ENCODE measurements at places on chromosomes 6 and 20. TPM values are rescaled to one million over a fixed set of nuclear protein-coding genes. Genes with fewer than 3 reads are reported as not detected.

DNA sequence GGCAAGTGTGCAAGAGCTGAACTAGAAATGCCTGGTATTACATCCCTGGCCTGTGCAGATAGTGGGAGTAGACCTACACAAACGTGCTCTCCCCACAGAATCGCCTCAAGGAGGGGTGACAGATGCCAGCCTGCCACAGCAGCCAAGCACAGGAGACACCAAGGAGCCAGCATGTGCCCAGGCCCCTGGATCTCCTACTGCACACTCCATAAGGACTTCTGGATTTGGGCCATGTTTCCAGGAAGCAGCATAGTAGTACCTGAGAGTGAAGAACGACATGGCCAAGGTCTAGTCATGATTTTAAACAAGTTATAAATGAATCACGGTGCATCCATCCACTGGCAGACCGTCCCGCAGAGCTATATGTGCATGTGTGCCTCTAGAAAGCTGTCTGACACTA is 232.2 kb downstream of the SYNDIG1 start:
- no peaks in the 10 kb centered on the region for H3K4me1 ChIP-seq
- H3K27ac ChIP-seq, result no peak overlapping the region
- H3K36me3 ChIP-seq, result no peaks in the 10 kb centered on the region
- H3K27me3 ChIP-seq, result no peaks in the 10 kb centered on the region

DNA sequence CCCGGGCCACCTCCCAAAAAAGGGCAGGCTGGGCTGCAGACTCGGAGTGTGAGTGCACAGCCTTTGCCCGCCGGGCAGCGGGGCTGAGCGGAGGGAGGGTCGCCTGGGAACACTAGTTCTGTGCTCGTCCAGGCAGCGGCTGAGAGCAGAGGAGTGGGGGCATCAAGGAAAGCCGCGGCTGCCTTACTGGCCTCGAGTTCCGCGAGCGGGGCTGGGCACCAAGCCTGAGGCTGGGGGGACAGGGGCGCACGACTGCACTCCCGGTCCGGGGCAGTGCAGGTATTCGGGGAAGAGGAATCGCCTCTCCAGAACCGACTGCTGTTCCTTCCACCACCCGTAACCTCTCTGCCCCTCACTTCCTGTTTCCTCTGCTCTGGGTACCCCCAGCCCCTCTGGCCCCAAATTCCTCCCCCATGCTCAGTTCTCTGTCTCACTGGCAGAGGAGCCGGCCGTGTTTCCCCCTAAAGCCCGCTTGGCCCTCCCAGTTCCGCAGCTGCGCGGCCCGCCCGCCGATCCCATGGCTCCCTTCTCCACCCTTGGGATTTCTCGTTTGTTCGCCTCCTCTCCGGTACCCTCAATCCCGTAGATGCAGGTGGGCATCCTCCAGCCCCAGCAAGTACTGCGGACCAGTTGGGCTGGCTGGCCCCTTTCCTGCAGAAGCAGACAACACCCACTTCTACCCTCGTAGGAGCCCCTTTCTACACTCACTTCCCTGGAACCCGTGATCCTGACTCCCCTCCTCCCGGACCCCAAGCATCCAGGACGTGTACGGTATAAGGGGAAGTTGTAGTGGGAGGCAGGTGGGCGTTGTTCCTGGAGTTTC is 5.1 kb downstream of the RING1 start:
- H3K27ac ChIP-seq, result no peak overlapping the region
- H3K36me3 ChIP-seq, result peaks cover 41% of the 10 kb centered on the region
- H3K4me3 ChIP-seq, result peak overlapping the region; percentile 34

- H3K4me1 ChIP-seq, result no peaks in the 10 kb centered on the region
- DNase-seq, result no peak
- no peaks in the 10 kb centered on the region for H3K36me3 ChIP-seq
- H3K27me3 ChIP-seq, result peaks cover 9% of the 10 kb centered on the region
- H3K27ac ChIP-seq, result no peak overlapping the region
- no peak overlapping the region for H3K4me3 ChIP-seq
Measured at GRCh38 chr6:46410334-46410953, 80.8 kb downstream of the RCAN2 start.

- H3K27ac ChIP-seq, result no peak overlapping the region
- H3K36me3 ChIP-seq, result no peaks in the 10 kb centered on the region
- no peak for DNase-seq
- peaks cover 32% of the 10 kb centered on the region for H3K27me3 ChIP-seq
- no peak overlapping the region for H3K4me3 ChIP-seq
Measured at GRCh38 chr6:142307963-142308748, 6.3 kb downstream of the ADGRG6 start.

GRCh38 chr6:41422161-41422560 is 86.8 kb downstream of the NCR2 start:
- H3K4me3 ChIP-seq, result no peak overlapping the region
- H3K4me1 ChIP-seq, result no peaks in the 10 kb centered on the region
- no peaks in the 10 kb centered on the region for H3K36me3 ChIP-seq
- no peak for DNase-seq
- peaks cover 39% of the 10 kb centered on the region for H3K27me3 ChIP-seq
- no peak overlapping the region for H3K27ac ChIP-seq

DNA sequence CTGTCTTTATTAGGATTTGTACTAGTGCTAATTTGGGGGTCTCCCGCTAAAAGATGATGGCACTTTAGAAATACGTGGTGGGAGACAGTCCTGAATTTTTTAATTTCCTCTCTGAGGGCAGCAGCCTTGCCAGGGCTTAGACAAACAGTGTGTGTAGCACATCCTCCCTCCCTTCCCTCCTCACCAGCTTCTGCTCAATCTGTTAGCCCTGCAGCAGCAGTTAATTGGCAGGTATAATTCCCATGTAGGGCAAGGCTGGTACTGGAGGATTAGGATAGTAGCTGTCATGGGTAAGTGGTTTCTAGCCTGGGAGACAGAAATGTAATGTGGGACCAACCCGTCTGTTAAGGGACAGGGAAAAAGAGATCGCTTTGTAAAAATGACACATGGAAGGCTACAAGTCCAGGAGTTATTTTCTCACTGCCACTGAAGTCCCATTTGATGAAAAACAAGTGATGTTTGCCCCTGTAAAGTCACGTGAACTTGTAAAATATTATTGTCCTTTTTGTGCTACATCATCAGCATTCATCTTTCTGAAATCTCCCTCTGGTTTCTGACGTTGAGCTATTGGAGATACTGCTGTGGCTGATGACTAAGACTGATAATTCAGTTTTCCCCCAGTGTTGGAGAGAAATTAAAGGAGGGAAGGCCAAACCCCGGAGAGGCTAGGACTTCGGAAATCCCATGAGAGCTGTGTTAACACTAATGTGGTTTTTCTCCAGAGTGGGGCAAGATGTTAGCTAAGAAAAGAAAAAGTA is 40.6 kb downstream of the CTNNBL1 start:
- H3K4me3 ChIP-seq, result no peak overlapping the region
- peak overlapping the region; percentile 4 for H3K27ac ChIP-seq
- no peak for DNase-seq
- no peaks in the 10 kb centered on the region for H3K27me3 ChIP-seq
- H3K4me1 ChIP-seq, result peaks cover 22% of the 10 kb centered on the region
- H3K36me3 ChIP-seq, result peaks cover 36% of the 10 kb centered on the region

DNA sequence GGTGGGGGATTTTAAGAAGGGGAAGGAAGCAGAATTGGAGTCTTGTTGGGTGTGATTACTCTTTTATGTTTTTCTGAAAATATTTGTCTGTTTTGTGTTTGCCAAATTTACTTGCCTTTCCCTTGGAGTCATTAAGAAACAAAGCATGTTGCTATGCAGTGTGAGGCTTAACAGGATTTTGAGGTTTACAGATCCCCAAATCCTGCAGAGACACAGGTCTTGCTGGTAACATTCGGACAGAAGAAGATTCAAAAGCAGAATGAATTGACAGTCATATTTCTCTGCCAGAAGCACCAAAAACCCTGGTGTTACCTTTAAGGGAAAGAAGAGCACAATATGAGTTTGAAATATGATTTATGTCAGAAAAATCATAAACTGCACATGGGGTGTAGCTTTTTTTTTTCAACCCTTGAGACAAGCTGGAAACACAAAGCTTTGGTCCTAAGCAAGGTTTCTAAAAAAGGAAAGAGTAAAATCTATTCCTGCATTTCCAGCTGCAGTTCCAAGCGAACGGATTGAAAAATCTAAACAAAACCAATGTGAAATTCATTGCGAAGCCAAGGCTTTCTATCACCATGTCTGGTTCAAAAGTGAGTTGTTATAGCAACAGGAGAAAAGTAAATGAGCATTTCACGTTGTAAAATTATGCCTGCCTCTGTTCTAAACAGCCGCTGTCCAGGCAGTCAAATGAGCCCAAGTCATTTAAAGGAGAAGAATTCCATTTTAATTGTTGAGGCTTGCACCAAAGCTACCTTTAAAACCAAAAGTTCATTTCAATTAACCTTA is 358.9 kb upstream of the SASH1 start:
- no peaks in the 10 kb centered on the region for H3K4me1 ChIP-seq
- H3K27me3 ChIP-seq, result no peaks in the 10 kb centered on the region
- H3K4me3 ChIP-seq, result no peak overlapping the region
- DNase-seq, result no peak

DNA sequence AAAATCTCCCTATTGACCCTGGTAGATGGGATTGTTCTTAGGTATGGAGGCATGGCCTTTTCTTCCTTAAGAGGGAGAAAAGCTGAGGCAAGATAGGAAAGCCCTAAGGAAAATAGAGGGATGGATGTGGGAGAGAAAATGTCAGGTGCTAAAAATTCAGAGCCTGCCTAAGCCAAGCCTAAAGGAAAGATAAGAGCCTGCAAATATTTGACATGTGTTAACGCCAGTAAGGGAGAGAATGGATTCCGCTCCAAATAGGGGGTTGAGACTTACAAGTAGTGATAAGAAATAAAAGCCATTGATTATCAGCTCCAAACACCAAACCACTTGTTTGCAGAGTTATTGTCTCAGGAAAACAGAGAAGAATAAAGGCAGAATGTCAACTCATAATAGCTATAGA is 533.6 kb downstream of the PTPRT start:
- no peaks in the 10 kb centered on the region for H3K4me1 ChIP-seq
- H3K27ac ChIP-seq, result no peak overlapping the region
- H3K36me3 ChIP-seq, result no peaks in the 10 kb centered on the region
- no peak overlapping the region for H3K4me3 ChIP-seq
- no peaks in the 10 kb centered on the region for H3K27me3 ChIP-seq

DTD1 gene
- 49.9 TPM for total RNA-seq

DNA sequence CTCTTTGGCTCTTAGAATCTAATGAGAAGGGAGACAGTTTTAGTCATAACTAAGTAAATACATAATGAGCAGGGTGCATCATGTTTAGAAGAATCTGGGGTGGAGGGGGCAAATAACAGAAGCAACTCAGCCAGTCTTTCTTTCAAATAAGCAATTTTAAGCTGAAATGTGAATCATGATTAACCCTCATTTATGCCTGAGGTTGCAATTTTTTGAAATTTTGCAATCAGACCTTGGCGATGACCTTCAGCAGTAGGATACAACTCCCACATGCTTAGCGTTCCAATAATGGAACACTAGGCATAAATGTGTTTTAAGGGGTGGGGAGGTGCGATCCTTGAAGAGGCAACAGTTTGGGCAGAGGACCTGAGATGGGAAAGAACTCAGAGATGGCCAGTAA is 30.6 kb downstream of the TMEM14B start:
- H3K27ac ChIP-seq, result no peak overlapping the region
- peaks cover 5% of the 10 kb centered on the region for H3K4me1 ChIP-seq
- no peak overlapping the region for H3K4me3 ChIP-seq
- H3K27me3 ChIP-seq, result no peaks in the 10 kb centered on the region

ANGPT4 gene
- not detected for total RNA-seq

- peaks cover 1% of the 10 kb centered on the region for H3K4me1 ChIP-seq
- no peak for DNase-seq
- no peaks in the 10 kb centered on the region for H3K36me3 ChIP-seq
- H3K4me3 ChIP-seq, result no peak overlapping the region
- H3K27me3 ChIP-seq, result no peaks in the 10 kb centered on the region
- no peak overlapping the region for H3K27ac ChIP-seq
Measured at GRCh38 chr6:4879741-4880275, 103.6 kb downstream of the CDYL start.

SLC12A5 gene
- total RNA-seq, result 0.73 TPM

GRCh38 chr20:24891546-24892393 is 57.3 kb upstream of the CST7 start:
- DNase-seq, result no peak
- H3K4me1 ChIP-seq, result no peaks in the 10 kb centered on the region
- no peaks in the 10 kb centered on the region for H3K36me3 ChIP-seq
- peaks cover 7% of the 10 kb centered on the region for H3K27me3 ChIP-seq
- H3K4me3 ChIP-seq, result no peak overlapping the region
- H3K27ac ChIP-seq, result no peak overlapping the region

GRCh38 chr20:49479785-49480184 is 2.7 kb downstream of the KCNB1 start:
- H3K4me3 ChIP-seq, result no peak overlapping the region
- peaks cover 2% of the 10 kb centered on the region for H3K4me1 ChIP-seq
- DNase-seq, result no peak
- no peaks in the 10 kb centered on the region for H3K36me3 ChIP-seq

HLA-DMA gene
- 15.9 TPM for total RNA-seq

DNA sequence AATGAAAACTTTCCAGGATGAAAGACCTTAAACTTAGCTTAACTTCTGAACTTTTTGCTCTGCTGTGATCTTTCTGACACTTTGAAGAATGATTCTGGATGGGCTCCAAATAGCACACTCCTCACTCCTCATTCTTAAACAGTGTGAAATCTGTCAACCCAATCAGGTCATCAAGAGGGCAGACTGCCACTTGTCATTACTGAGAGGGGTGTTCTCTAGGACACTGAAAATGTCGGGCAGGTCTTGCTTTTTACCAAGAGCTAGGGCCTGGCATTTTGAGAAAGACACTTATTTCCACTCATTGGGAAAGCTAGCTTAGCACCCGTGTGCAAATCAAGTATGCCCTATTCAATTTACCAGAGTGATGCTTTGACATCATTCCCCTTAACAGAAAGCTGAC is 122.2 kb downstream of the MTFR2 start:
- H3K27ac ChIP-seq, result no peak overlapping the region
- H3K27me3 ChIP-seq, result peaks cover 1% of the 10 kb centered on the region
- H3K4me3 ChIP-seq, result no peak overlapping the region
- DNase-seq, result no peak

- no peak for DNase-seq
- H3K36me3 ChIP-seq, result no peaks in the 10 kb centered on the region
- H3K27ac ChIP-seq, result no peak overlapping the region
- no peak overlapping the region for H3K4me3 ChIP-seq
- no peaks in the 10 kb centered on the region for H3K27me3 ChIP-seq
Measured at GRCh38 chr6:143279385-143279784, 171.1 kb downstream of the ADAT2 start.

GRCh38 chr6:12291071-12291838 is 1.1 kb downstream of the EDN1 start:
- no peak for DNase-seq
- no peak overlapping the region for H3K27ac ChIP-seq
- H3K27me3 ChIP-seq, result peaks cover 54% of the 10 kb centered on the region
- H3K36me3 ChIP-seq, result no peaks in the 10 kb centered on the region

GRCh38 chr6:93786474-93787330 is 367.3 kb upstream of the EPHA7 start:
- H3K4me3 ChIP-seq, result no peak overlapping the region
- no peaks in the 10 kb centered on the region for H3K27me3 ChIP-seq
- H3K4me1 ChIP-seq, result no peaks in the 10 kb centered on the region
- no peak overlapping the region for H3K27ac ChIP-seq
- no peaks in the 10 kb centered on the region for H3K36me3 ChIP-seq
- DNase-seq, result no peak

DNA sequence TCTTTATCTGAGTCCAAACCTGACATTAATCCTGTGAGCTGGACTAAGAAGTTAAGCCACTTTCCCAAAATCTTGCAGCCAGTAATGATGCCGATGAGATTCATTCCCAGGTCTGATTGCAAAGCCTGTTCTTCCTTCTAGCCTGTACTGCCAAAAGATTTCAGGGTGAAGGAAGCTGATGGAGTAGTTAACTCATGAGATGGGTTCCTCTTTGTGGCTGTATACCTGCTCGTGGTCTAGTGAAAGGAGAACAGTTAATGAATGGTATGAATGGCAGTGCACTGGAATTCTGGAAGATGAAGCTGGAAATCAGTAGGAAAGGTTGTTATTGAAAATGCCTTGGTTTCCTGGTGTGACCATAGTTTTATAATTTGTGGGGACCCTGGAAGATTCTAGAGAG is 112.0 kb downstream of the FYN start:
- H3K4me3 ChIP-seq, result peak overlapping the region; percentile 53
- H3K27me3 ChIP-seq, result no peaks in the 10 kb centered on the region
- peaks cover 75% of the 10 kb centered on the region for H3K36me3 ChIP-seq
- peaks cover 87% of the 10 kb centered on the region for H3K4me1 ChIP-seq
